ENCODE measurements at places on chromosomes 7 and 10.

GRCh38 chr10:122561212-122561611, 658 bp downstream of the DMBT1 start:
- no peak for DNase-seq

- no peak for DNase-seq
These were observed 56.7 kb upstream of the JCAD start for GRCh38 chr10:30116041-30116491.

GRCh38 chr10:80433134-80433533, 21.0 kb upstream of the TSPAN14 start:
- no peak for DNase-seq

- DNase-seq = no peak
These were observed 52.9 kb upstream of the CACNB2 start for GRCh38 chr10:18087355-18087754.

DNA sequence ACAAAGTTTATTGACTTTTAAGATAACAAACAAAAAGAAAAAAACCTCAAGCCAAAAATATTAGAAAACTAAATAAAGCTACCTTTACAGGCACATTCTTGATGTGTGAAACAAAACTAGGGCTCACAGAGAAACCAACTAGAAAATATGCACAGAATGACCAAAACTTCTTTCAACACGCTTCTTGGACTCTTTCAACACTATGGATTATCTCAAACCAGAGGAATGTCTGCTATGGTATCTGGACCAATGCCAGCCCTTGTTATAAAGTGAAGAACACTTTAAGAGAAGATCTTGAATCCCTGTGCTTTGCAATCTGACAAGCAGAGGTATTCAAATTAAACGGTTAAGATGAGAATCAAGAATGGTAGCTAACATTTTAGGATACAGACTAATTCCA, 76.6 kb downstream of the DNAJC1 start:
- no peak for DNase-seq

DNA sequence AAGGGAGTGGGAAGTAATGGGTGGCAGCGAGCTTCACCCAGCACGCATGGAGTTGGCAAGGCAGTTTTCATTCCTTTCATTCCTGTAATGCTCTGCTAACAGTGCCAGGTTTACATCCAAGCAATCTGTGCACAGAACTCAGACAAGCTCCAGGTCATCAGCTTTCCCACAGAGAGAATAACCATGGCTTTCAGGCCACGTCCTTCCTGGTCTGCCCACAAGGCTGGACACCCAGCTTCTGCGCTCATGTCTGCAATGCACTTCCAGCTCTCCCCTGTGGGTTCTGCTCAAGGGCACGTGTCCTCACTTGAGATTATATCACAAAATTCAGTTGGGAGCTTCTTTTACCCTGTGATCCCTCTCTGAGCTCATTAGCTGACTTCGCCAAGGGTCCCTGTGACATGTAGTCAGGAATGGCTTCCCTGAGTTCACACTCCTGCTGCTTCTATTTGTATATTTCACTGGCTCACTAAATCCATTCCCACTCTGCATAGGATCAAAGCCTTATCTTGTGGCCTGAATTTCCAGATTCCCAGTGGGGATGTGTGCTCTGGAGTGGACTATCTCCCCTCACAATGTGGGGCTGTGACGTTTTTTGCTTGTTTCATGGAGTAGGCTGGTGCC, 18.6 kb downstream of the AKR1C2 start:
- DNase-seq = no peak

- DNase-seq = no peak
These were observed 6.3 kb downstream of the NDUFB2 start for GRCh38 chr7:140702774-140703173.

GRCh38 chr7:32479574-32480200, 10.5 kb downstream of the LSM5 start:
- DNase-seq = peak; percentile 23

- DNase-seq = no peak
These were observed 226.9 kb downstream of the TNS3 start for GRCh38 chr7:47354831-47355541.

GRCh38 chr10:127368101-127368500, 171.7 kb upstream of the INSYN2A start:
- no peak for DNase-seq

- DNase-seq = no peak
These were observed 7.9 kb downstream of the RET start for GRCh38 chr10:43084812-43085211.

DNA sequence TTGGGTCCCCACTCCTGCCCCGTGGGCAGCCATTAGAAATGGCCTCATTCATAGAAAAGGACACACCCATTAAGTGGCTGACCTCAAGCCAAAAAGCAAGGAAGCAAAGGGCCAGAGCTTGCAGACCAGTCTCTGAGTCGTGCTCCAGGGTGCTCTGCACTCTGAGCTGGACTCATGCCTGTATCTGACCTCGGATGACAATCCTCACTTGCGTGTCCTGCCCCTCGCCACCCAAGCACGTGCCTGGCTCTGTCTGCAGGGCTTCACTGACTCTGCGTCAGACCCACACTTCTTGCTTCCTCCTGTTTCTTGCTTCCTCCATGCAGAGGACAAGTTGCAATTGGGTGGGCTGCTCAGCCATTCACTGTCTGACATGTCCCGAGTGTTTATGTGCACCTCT, 138.8 kb downstream of the OAT start:
- DNase-seq = no peak

- no peak for DNase-seq
These were observed 20.5 kb downstream of the BNIP3 start for GRCh38 chr10:131961047-131961776.

GRCh38 chr7:55326945-55327626, 38.1 kb upstream of the LANCL2 start:
- DNase-seq = no peak

DNA sequence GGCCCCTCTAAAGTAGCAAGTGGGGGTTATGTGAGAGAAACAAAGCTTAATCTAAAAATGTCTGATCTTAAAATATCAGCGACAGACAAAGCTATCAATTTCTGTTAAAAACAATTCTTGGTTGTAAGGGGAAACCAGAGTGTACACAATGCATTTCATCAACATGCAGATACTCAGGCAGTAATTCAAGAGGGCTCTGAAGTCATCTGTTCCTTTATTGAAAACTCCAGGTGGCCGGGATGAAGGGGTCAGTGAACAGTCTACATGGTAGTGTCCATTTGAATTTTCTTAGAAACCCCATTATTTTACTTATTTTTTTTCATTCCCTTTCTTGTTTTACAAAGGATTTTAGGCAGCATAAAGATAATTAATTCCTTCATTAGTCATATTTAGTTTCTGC, 36.7 kb upstream of the BTBD16 start:
- DNase-seq = peak; percentile 32

DNA sequence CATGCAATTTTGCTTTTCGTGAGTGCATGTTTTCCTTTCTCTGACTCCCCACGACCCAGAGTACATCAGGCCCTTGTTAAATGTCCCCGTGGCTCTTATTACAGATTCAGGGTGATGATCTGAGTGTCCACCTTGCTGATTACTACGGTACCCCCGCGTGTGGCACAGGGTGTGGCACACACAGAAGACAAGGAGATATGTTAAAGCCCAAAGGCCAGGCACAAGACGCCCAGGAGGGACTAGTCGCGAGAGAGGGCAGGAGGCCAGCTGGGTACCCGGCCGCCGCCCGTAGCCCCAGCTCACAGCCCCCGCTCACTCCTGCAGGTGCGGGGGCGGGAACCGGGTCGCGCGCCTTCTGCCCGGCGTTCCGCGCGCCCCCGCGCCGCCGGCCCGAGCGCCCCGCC, 281 bp upstream of the EXOC6 start:
- no peak for DNase-seq

GRCh38 chr7:142773937-142774744, 3.4 kb downstream of the PRSS2 start:
- no peak for DNase-seq

DNA sequence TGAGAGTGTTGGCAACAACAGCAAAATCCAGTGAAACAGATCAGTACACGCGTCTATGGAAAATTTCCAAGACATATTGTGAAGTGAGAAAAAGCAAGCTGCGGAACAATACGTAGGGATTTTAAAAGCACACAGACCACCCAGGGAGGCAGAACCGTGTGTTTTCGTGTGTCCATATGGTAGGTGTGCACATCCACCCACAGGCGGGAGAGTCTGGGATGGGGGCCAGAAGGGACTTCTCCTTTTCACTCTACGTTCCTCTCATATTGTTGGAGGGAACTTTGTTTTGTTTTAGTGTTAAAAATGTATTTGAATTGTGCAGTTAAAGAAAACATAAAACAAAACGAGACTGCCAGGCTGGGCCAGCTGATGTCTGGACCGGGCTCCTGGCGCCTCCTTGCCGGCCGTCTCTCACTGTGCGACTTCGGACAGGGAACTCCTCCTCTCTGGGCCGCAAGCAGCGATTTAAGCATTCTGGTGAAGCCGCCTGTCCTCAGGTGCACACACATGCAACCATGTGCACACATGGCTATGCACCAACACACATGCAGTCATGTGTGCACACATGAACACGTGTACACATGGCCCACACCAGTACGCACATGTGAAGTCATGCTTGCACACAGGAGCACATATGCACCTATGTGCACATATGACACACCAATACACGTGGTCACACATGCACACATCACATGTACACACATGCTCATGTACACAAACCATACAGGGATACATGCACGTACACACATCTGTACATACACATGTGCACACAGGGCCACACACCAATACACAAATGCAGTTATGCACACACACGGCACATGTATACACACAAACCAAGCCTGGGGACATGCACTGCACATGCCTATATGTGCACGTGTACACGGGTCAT, 141.1 kb downstream of the ELFN1 start:
- no peak for DNase-seq

- DNase-seq = no peak
These were observed 33.7 kb upstream of the ANKRD2 start for GRCh38 chr10:97538839-97539238.

GRCh38 chr10:88831709-88832108, 19.9 kb downstream of the ANKRD22 start:
- DNase-seq = no peak

DNA sequence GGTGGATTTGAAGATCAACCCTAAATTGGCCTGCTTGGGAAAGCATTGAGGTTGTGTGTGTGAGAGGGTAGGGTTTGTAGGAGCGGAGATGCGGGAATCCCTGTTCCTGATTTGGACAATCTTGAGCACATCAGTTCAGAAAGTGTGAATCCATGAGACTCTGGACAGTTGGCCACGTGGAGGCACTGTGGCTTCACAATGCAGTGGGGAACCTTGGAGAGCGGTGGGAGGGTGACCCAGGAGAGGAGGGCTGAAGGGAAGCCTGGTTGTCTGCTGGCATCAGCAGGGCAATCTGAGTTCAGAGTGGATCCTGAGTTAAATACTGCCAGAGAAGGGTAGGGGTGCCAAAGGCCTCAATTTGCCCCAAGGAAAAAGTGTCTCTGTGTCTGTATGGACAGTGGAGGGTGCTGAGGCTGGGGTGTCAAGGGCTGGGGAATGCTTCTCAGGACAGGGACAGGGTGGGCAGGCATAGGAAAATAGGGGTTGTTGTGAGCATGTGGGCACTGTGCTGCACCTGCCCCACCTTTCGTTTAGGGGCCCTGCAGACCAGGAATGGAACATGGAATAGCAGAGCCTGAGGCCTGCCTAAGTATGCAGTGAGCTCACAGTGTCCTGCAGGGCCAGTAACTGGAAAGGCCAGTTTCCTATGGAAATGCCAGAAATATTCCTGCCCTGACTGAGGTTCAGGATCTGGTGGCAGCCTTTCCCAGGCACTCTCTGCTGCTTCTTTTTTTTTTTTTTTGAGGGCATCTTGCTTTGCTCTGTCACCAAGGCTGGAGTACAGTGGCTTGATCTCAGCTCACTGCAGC, 162.9 kb upstream of the PRSS58 start:
- DNase-seq = no peak

- DNase-seq = no peak
These were observed 38.2 kb upstream of the JAKMIP3 start for GRCh38 chr10:132027423-132027983.

GRCh38 chr7:45189151-45189970, 31.8 kb downstream of the RAMP3 start:
- no peak for DNase-seq

- DNase-seq = no peak
These were observed 272.4 kb downstream of the SKAP2 start for GRCh38 chr7:26592011-26592410.

DNA sequence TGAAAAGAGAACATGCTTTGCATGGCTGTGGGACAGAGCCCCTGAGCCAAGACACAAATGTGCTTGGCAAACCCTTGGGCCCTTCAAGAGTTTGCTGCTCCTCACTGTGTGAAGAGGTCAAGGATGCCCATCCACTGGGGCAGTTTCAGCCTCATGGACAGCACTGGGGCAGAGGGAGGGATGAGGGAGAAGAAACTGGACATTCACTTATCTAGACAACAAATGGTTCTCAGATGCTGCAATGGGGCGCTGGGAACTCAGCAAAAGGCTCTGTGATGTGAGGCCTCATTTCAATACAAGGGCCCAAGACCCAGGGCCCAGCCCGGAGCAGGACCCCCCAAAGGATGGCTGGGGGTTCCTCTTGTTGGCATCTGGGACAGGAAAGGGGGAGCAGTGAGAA, 49.1 kb downstream of the EBF3 start:
- no peak for DNase-seq

GRCh38 chr7:149866139-149866778, 7.5 kb upstream of the ATP6V0E2 start:
- no peak for DNase-seq

DNA sequence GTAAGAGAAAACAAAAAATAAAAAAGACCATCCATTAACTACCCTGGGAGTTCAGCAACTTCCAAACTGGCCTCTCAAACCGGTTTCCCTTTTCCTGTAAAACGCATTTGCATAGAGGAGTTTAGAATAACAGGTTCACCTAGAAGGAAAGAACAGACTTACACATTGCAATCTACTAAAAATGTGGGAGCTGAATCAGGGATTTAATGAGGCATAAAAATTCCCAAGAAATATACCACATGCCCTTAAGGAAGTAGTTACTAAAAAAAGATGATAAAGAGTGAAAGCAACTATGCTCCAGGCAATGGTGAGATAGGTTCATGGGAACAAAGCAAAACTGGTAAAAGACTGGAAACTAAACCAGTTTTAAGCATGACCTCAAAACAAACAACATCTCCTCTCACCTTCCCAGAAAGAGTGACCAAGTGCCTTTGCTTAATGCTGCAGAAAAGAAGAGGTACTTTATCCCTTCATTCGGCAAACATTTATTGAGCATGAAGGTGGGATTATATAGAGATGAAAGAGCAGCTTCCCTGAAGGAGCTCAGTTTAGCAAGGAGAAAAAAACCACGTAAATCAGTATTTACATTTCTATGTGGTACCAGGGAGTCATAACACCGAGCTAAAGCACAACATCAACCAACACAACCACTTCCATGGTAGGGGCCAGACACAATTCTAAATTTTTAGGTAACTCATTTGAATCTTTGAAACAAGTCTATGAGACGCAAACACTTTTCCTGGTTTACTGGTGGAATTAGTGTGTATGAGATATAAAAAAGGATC, 152.8 kb downstream of the SGMS1 start:
- no peak for DNase-seq

GRCh38 chr7:114789871-114790311, 132.0 kb upstream of the MDFIC start:
- DNase-seq = no peak
